Hematopoietic multipotent progenitor cell treated with erythropoietin and hydrocortisone succinate and interleukin-3 and kit ligand, for 15 days (in vitro differentiated cells): ENCODE measurements at places on chromosomes 3 and 15.

DNA sequence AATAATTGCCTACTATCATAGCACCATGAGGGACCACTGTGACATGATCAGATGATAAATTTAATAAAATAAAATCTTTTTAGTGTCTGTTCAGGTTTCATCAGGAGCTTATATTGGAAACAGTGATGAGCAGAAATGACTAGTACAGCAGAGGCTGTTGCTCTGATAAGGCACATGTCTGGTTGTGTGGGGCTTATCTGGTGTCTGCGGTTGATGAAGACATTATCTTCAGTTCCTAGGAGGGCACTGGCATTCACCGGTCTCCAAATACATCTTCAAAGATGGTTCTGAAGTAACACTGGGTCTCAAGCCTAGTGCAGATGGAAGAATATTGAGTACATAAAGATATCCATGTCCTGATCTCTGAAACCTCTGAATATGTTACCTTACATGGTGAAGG is 125.3 kb downstream of the SUCNR1 start:
- DNase-seq: no peak

DNA sequence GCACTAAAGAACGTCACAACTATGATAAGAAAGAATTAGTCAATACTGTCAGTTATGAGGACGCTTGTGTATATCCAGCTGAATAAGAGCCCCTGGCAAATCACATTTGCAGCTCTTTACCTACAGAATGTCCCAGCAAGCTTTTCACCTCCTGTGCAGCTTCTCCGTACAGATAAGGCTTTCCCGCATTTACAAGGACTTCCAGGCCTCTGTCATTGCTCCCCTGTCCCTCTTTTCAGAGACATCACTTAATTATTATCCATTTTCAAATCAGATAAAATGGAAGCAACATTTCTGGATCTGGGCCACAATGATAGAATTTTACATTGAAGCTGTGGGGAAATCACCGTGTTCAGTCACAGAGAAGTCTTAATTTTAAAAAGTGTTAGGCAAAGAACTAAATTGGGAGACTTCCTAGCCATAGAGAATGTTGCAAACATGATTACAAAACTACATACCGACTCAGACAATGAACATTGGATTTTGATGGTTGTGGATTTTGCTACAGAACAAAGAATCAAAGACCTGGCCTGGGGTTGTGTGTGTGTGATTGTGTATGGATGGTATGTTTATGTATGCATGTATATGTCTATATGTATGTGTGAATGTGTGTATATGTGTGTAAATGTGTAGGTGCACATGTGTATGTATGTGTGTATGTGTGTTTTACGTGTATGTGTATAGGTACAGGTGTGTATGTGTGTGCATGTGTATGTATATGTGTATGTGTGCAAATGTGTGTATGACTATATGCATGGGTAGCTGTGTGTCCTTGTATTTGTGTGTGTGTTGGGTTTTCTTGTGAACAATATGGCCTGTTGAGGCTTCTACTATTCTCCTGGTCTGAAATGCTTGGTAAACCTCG is 41.5 kb downstream of the MGLL start:
- no peak for DNase-seq

DNA sequence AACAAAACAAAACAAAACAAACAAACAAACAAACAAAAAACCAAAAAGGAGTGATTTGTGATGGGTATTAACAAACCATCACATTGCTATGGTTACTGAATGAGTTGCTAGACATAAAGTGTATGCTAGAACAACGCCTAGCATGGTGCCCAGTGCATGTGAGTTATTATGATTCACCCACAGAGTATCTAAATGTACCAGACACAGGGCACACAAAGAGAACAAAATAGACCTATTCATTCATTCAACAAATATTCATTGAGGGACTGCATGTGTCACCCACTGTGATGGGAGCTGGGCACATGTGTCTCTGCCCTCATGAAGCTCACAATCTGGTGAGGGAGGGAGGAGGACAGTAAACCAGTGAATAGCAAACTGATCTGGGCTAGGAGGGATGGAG is 11.6 kb upstream of the ACAN start:
- no peak for DNase-seq

GRCh38 chr3:36494461-36495109 is 114.3 kb downstream of the STAC start:
- no peak for DNase-seq

- DNase-seq: no peak
These were observed 727.1 kb downstream of the ROBO1 start for GRCh38 chr3:79040701-79041100.

- no peak for DNase-seq
These were observed 291.1 kb upstream of the ROPN1 start for GRCh38 chr3:124282751-124283651.

GRCh38 chr15:99253381-99254090 is 2.3 kb downstream of the LRRC28 start:
- no peak for DNase-seq
